ENCODE measurements at places on chromosomes 16 and 17.
A peak's percentile ranks its signal among the peaks of the same experiment; 100 is the strongest.

DNA sequence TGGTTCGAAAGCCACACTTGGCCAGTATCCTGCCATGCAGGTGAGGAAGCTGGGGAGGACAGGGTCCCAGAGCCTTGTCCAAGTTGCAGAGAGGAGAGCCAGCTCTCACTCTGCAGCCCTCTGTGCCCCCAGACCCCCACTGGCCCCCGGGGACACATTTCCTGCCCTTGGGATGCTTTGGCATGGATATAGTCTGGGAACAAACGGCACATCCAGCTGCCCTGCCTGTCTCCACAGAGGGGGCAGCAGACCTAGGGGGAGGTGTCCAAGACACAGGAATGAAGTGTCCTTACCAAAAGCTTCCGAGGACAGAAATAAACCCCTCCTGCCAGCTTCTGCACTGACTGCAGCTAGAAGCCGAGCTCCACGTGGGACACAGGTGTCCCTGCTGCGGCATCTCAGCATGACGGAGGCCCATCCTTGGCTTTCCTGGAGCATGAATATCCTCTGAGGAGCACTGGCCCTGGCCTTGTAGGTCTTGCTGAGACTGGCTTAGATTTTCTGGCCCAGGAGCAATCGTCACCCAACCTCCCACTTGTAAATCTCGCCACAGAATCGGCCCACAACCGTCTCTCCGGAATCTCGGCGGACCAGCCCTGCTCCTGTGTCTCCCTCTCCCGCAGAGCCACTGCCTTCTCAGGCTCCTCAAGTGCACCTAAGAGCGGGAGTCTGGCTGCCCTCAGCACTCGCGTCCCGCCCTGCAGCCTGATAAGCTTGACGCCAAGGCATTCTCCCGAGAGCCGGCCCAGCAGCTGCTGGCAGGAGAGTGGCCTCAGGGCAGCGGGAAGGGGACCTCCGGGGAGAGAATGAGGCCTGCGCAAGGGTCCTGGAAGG, 1.1 kb upstream of the CAPN15 start:
- peak; percentile 51 for DNase-seq

DNA sequence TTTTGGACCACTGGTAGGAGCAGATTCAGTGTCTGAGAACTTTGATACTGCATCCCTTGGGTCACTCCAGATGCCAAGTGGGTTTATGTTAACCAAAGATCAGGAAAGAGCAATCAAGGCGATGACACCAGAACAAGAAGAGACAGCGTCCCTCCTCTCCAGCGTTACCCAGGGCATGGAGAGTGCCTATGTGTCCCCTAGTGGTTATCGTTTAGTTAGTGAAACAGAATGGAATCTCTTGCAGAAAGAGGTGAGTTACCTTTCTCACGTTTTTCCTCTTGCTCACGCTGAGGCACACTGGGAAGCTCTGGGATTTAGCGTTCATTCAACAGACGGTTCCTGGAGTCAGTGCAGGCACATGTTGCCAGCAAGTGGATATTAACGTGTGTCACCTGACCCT, 58.0 kb downstream of the NUP88 start:
- DNase-seq = no peak

- no peak for DNase-seq
Measured at GRCh38 chr16:70657956-70658355, 11.6 kb downstream of the IL34 start.

- DNase-seq = no peak
Measured at GRCh38 chr16:56923481-56924091, 8.4 kb upstream of the HERPUD1 start.

DNA sequence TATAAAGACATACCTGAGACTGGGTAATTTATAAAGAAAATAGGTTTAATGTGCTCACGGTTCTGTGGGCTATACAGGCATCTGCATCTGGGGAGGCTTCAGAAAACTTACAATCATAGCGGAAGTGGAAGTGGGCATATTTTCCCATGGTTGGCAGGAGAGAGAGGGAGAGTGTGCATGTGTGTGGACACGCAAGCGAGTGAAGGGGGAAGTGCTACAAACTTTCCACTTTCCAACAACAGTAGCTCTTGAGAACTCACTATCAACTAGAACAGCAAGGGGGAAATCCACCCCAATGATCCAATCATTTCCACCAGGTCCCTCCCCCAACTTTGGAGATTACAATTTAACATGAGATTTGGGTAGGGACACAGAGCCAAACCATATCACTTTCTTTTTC, 11.1 kb downstream of the TAOK1 start:
- no peak for DNase-seq
